AG09319 (cell line): ENCODE measurements at places on chromosomes 3 and 15.

GRCh38 chr15:67544475-67544874, 2.0 kb downstream of the MAP2K5 start:
- no peak for DNase-seq

DNA sequence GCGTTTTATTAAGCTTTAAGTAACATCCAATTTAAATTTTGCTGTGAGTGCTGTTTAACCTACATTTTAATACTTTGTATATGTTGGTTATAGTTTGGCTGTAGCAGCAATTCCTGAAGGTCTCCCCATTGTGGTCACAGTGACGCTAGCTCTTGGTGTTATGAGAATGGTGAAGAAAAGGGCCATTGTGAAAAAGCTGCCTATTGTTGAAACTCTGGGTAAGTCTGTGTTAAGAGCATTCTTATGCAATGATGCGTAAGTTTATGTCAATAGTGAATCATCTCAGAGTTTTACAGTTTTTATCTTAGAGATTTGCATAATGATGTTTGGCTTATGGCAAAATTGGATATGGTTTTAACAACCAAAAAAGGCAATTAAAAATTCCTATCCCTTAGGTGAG, 62.7 kb downstream of the ASTE1 start:
- DNase-seq = peak; percentile 69

DNA sequence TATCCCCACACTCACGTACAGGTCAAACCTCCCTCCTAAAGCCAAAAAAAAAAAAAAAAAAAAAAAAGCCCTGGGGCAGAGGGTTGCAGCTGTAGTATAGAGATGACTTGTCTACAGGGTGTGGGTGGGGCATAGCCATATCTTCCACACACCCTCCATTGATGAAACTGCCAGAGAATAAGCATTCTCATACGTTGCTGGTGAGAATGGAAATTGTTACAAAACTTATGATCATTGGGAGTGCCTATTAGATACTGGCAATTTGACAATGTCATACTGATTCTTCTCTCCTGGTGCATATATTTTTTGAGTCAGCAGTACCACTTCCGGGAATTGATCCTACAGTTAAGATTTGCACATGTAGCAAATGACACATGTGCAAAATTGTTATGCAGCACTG, 11.0 kb upstream of the CTNNB1 start:
- DNase-seq = no peak

- no peak for DNase-seq
These were observed 51.7 kb downstream of the FAM174B start for GRCh38 chr15:92603743-92604470.

DNA sequence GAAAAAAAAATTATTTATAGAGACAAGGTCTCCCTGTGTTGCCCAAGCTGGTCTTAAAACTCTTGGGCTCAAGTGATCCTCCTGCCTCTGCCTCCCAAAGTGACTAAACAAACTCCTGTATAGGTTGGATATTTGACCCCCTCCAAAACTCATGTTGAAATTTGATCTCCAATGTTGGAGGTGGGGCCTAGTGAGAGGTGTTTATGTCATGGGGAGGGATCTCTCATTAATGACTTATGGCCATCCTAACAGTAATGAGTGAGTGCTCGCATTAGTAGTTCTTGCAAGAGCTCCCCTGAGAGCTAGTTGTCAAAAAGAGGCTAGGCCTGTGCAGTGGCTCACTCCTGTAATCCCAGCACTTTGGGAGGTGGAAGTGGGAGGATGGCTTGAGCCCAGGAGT, 141.2 kb downstream of the STT3B start:
- DNase-seq = no peak

DNA sequence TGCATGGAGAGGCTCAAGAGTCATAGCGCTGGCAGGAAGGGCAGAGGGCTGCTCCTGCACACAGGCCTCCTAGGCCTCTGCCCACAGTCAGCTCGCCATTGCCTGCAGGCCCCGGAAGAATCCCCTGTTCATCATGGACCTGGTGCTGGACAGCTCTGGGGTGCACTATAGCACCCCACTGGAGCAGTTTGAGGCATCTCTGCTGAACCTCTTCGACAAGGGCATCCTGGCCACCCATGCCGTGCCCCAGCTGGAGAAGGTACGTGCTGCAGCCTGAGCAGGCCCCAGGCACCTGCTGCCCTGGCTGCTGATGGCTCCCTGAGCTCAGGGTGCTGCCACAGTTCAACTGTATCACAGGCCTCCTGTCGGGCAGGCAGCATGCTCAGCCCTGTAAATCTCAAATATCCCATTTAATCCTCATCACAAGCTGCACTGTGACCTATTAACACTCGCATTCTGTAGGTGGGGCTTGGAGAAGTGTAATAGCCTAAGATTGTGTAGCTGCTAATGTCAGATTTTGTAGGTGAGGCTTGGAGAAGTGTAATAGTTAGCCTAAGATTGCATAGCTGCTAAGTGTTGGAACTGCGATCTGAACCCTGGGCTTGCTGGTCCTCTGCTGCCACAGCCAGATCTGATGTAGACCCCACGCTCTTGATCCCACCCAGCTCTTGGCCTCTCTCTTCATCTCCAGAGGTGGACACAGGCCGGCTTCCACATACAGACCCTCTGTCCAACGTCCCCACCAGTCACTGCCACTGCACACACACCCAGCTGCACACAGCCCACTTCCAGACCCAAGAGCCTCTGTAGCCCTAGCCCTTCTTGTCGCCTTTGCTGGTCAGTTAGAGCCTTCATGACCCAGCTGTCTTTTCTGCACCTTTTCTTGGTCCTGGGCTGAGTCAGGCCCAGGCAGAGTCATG, 31.9 kb downstream of the DNAH1 start:
- no peak for DNase-seq

- peak; percentile 44 for DNase-seq
These were observed 33.2 kb upstream of the ZDHHC23 start for GRCh38 chr3:113914646-113915045.

DNA sequence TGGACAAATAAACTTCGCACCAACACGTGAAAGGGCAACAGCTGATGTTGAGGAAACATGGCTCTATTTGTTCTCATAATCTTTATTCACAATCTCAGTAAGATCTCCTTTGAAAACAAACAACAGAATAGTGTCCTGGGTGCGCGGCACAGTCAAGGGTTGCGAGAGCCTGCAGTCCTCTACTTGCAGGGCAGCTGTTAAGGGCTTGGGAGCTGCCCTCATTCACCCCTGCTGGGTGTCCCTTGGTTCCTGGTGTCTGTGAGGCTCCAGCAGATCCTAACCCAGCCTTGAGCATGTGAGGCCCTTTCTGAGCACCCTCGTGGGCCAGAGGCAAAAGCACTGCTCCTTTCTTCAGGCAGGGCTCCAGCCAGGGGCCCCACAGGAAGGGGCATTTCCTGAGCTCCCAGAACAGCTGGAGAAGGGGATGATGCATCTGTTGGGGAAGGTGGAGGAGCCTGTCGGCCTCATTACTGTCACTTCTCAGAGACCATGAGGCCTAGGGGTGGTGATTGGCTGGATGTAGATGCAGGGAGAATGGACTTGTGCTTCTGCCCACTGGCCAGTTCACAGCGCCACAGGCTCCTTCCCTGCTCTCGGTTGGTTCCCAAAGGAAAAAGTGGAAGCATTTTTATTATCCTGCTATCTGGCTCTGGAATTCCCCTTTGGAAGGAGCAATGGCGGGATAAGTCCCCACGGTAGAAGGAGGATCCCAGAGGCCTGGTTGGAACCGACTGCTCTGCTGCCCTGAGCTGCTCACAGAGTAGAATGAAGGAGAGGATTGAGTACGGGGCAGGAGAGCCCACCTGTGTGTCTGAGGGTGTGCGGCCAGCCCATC, 51.9 kb upstream of the KLF13 start:
- no peak for DNase-seq

GRCh38 chr3:167777356-167777755, 41.8 kb downstream of the SERPINI1 start:
- no peak for DNase-seq

DNA sequence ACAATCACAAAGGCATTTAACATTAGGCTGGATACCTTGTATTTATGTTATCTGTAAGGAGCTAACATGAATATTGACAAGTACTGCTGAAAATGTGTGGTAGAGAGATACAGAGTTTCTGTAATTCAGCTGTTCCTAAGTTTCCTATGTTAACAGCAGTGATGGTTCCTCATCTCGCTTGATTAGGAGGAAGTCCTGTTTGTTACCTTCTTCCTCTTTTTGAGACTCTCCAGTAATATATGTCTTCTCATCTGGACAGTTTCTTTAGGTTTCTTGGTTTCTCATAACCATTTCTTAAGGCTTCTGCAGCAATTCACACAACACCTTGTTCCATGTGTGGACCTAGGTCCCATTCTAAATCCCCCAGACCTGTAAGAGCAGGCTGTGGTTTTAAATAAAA, 11.4 kb upstream of the PEX5L start:
- no peak for DNase-seq

DNA sequence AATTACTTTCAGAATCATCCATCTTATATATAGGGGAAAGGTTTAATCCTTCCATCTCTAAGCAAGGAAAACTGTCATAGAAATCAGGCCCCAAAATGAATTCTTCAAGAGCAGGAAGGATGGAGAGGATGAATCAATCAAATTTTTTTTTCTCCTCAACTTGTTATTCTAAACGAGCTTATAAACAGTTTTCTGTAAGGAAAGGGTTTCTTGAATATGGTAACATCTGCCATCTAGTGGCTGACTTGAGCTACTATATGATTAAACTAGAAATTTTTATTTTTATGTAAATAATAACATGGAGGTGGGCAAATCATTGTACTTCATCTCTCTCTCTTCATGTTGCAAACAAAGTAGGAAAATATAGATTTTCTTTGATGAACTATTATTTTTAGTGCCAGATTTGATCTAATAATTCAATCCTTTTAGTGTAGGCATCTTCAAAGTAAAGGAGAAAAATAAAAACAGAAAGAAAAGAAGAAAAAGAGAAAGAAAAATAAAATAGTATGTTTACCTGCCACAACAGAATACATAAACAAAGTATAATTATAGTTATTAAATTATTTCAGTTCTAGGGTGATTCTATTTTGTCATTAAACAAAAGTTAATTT, 146.6 kb downstream of the SERPINI1 start:
- DNase-seq = peak; percentile 40

DNA sequence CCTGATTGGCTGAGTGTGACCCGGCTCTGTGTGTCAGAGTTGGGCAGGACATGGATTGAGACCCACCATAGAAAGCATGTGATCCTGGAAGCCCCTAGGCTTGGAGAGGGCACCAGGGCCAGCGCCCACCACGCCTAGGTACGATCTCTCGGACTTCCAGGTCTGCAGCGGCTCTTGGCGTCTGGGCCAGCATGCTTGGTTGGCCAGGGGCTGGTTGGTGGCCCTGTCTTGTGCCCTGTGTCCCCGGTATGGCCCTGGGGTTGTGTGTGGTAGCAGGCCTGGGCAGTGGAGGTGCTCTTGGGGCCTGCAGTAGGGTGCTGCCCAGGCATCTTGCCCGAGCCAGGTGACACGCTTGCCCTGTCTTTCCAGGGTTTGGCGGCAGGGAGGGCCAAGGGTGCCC, 210.6 kb downstream of the UBE3A start:
- no peak for DNase-seq

DNA sequence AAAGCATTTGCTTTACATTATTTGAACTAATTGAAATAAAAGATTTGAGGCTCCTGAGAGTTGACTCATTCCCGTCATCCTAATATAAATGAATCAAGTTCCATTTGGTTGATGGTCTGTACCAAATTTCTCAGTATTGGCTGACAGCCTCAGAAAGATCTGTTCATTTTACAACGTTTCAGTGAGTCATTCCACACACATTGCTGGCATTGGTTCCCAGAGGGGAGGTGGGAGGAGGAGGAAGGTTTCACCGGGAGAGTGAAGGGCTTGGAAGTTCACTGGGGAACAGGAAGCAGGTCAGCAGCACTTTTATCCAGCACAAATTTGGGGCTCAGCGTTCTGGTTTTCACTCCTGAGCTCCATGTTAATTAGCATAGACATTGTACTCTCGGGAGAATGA, 176.7 kb upstream of the CADPS start:
- DNase-seq = peak; percentile 58

GRCh38 chr3:10492364-10493201, 12.8 kb downstream of the ATP2B2 start:
- DNase-seq = no peak

GRCh38 chr3:71029770-71030169, 553.8 kb downstream of the FOXP1 start:
- DNase-seq = no peak

GRCh38 chr15:101038327-101039003, 119.3 kb downstream of the LRRK1 start:
- no peak for DNase-seq

- no peak for DNase-seq
These were observed 7.3 kb downstream of the FGD5 start for GRCh38 chr3:14826069-14826468.

DNA sequence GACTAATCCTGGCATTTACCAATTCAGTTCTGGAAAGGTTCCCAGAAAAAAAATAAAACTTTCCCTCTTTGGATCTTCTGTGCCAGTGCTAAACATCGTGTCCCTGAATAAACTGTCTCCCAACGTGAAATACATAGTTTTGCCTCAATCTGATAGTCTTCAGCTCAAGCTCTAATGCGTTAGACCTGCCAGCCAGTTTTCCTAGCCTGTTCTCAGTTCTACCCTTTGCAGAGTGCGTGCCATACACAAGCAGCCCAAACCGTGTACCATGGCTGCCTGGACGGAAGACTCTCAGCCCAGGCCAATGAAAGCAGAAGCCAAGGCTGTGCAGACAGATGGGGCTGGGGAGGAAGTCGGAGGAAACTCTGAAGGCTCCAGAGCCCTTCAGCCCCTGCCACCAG, 11.4 kb upstream of the OCA2 start:
- DNase-seq = no peak

DNA sequence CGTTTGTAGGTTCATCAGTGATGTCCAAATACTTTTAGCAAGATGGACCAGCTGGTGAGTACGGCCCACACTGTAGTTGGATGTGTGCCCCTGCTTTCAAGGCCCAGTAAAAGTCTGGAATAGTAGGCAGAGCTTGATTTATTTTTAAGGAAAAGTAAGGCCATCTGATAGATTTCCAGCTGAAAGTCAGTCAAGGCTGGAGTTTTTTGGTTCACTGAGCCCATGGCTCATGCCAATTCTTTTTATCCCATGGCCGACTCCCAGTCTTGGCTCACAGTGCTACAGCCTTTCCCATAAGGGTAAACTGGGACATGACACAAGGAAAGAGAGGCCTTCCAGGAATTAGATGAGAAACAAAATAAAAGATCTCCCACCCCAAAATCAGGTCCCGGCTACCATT, 13.5 kb downstream of the CCDC80 start:
- no peak for DNase-seq

- DNase-seq = peak; percentile 19
These were observed 76.1 kb upstream of the DCLK3 start for GRCh38 chr3:36840453-36840921.

DNA sequence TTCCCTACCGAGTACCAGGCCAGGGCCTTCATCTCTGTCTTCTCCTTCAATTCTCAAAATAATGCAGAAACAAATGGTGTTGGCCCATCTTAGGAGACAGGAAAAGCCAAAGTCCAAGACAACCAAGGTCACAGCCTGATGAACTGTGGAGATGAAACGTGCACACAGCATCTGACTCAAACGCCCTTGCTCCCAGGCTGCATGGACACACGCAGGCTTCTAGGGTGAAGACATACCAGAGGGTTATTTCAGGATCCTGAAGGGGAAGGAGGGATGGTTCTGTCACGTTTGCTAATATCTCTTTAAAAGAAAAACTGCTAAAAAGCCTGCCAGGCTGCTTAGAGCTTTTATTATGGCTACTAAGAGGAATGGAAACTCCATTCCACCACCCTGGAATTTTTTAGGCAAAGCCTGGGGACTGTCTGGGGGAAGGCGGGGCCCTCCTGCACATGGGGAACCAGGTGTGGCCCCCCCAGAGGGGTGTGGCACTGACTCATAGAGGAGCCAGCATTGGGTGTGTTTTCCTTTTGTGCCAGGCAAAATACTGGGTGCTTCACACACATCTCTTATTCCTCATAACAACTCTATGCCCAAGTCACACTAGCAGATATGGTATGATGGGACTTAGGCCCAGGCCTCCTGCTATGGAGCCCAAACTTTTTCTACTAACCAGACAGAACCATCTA, 62.9 kb downstream of the UMPS start:
- DNase-seq = no peak
